ENCODE measurements at places on chromosomes 1 and 21. TPM values are rescaled to one million over a fixed set of nuclear protein-coding genes. Genes with fewer than 3 reads are reported as not detected.

Gene FAM167B
- 1.1 TPM for total RNA-seq

Gene KCNK1
- 21.7 TPM for total RNA-seq

Gene TAS1R1
- not detected for total RNA-seq

Gene ZBTB17
- 33.3 TPM for total RNA-seq

Gene RORC
- 34.3 TPM for total RNA-seq

Gene LCE1F
- not detected for total RNA-seq

Gene RNU1-4
- total RNA-seq: not detected

Gene SLC45A1
- total RNA-seq: 2.3 TPM

Gene TSPAN1
- 1,657 TPM for total RNA-seq

DNA sequence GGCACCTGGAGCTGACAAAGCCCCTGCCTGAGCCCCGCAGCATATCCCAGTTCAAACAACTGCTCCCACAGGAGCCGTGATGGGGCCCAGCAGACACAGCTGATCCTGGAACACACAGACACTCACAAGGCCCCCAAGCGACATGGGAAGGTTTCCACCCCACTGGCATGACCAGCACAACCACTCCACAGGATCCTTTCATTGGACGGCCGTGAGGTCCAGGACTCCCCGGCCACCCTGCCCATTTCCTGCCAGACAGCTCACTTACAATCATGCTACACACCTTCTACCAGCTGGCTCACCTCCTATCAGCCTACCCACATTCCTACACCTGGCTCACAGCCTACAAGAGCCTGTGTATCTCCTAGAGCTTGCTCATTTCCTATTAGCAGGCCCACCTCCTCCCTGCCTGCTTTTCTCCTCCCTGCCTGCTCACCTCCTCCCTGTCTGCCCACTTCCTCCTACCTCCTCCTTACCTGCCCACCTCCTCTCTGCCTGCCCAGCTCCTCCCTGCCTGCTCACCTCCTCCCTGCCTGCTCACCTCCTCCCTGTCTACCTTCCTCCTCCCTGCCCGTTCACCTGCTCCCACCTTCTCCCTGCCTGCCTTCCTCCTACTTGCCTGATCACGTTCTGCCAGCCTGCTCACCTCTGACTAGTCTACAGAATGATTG, 73.9 kb downstream of the MATN1 start:
- H3K27me3 ChIP-seq: peaks cover 9% of the 10 kb centered on the region
- no peaks in the 10 kb centered on the region for H3K4me1 ChIP-seq
- H3K36me3 ChIP-seq: no peaks in the 10 kb centered on the region

DNA sequence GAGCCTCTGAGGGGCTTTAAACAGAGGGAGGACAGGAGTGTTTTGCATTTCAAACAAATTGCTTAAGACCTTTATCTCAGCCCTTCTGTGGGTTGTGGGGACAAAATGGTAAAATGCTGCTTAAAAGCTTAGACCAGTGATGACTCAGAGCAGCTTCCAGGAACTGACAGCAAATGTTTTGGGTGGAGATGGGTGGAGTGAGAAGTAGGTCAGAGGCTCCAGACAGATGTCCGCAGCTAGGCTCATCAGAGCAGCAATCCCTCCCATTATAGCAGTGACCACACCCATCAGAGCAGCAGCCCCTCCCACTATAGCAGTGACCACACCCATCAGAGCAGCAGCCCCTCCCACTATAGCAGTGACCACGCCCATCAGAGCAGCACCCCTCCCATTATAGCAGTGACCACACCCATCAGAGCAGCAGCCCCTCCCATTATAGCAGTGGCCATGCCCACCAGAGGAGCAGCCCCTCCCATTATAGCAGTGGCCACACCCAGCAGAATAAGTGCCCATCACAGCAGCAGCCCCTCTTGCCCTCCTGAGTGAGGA, 532.2 kb downstream of the MATN1 start:
- H3K27ac ChIP-seq: peak overlapping the region; percentile 26
- H3K27me3 ChIP-seq: no peaks in the 10 kb centered on the region
- H3K4me1 ChIP-seq: peaks cover 8% of the 10 kb centered on the region

DNA sequence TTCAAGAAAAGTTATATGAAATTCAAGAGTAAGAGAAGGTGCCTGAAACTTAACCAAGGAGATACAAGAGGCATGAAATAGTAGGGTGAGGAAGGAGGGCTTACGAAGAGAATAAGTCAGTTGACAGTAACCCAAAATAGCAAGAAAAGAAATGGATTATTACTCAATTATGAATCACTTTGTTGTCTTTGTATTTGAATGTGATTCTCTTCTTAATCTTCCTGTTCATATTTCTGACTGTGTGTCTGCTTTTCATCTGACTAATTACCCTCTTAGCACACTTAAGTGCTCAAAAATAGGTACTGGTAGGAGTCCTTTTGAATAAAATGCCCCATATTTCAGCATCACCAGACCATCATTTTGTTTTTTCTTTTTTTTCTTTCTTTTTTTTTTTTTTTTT, 39.4 kb downstream of the GLMN start:
- H3K27me3 ChIP-seq: no peaks in the 10 kb centered on the region
- H3K4me1 ChIP-seq: no peaks in the 10 kb centered on the region
- no peak for DNase-seq
- no peak overlapping the region for H3K4me3 ChIP-seq
- no peak overlapping the region for H3K27ac ChIP-seq

GRCh38 chr1:155006601-155007101, 4.0 kb downstream of the ZBTB7B start:
- peak overlapping the region; percentile 96 for H3K27ac ChIP-seq
- peak; percentile 37 for DNase-seq
- no peaks in the 10 kb centered on the region for H3K27me3 ChIP-seq
- H3K4me1 ChIP-seq: peaks cover 36% of the 10 kb centered on the region
- no peaks in the 10 kb centered on the region for H3K36me3 ChIP-seq

DNA sequence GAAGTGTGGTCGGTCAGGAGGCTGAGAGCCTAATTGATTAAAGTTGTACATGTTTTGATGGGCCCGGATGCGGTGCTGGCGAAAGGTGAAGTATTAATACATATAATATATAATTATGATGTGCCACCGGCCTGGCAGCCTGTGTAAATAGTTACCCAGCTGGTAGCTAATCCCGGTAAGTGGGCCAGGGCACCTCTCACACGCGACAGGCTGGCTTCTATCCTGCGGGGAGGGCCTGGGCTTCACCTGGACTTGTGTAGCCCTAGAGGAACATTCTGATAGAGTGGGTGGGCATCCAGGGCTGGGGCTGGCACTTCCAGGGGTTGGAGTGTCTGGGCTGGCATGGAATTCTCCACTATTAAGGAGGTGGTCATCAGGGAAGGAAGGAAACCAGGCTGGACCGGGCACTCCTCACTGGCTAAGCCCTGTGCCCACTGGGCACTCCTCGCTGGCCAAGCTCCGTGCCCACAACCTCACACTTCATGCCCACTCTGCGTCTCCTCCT, 48.3 kb downstream of the IGSF21 start:
- H3K27me3 ChIP-seq: peaks cover 9% of the 10 kb centered on the region
- no peaks in the 10 kb centered on the region for H3K36me3 ChIP-seq
- H3K4me1 ChIP-seq: no peaks in the 10 kb centered on the region
- no peak for DNase-seq

GRCh38 chr1:33368431-33368830, 47.5 kb upstream of the A3GALT2 start:
- H3K36me3 ChIP-seq: no peaks in the 10 kb centered on the region
- no peak overlapping the region for H3K27ac ChIP-seq
- H3K4me3 ChIP-seq: no peak overlapping the region
- DNase-seq: no peak

- H3K36me3 ChIP-seq: no peaks in the 10 kb centered on the region
- peak overlapping the region; percentile 43 for H3K27ac ChIP-seq
- no peak for DNase-seq
- H3K27me3 ChIP-seq: no peaks in the 10 kb centered on the region
Observed at GRCh38 chr1:22111620-22112019, 31.3 kb downstream of the WNT4 start.

- H3K27ac ChIP-seq: no peak overlapping the region
- H3K27me3 ChIP-seq: no peaks in the 10 kb centered on the region
- DNase-seq: no peak
- H3K4me3 ChIP-seq: no peak overlapping the region
- H3K4me1 ChIP-seq: no peaks in the 10 kb centered on the region
Observed at GRCh38 chr1:32733582-32734321, 31.2 kb upstream of the SYNC start.

- no peaks in the 10 kb centered on the region for H3K4me1 ChIP-seq
- H3K27me3 ChIP-seq: no peaks in the 10 kb centered on the region
- H3K4me3 ChIP-seq: no peak overlapping the region
- H3K36me3 ChIP-seq: no peaks in the 10 kb centered on the region
- DNase-seq: no peak
Observed at GRCh38 chr1:234515821-234516241, 36.9 kb upstream of the TARBP1 start.

GRCh38 chr1:51263147-51263877, 27.2 kb downstream of the RNF11 start:
- no peak for DNase-seq
- H3K4me3 ChIP-seq: no peak overlapping the region
- no peak overlapping the region for H3K27ac ChIP-seq
- no peaks in the 10 kb centered on the region for H3K27me3 ChIP-seq
- no peaks in the 10 kb centered on the region for H3K36me3 ChIP-seq

GRCh38 chr1:235270625-235271024, 57.4 kb downstream of the ARID4B start:
- H3K36me3 ChIP-seq: no peaks in the 10 kb centered on the region
- no peaks in the 10 kb centered on the region for H3K27me3 ChIP-seq
- no peak for DNase-seq
- H3K4me1 ChIP-seq: peaks cover 5% of the 10 kb centered on the region
- H3K4me3 ChIP-seq: no peak overlapping the region

GRCh38 chr1:82160036-82160435, 359.3 kb downstream of the ADGRL2 start:
- H3K4me1 ChIP-seq: no peaks in the 10 kb centered on the region
- no peak overlapping the region for H3K4me3 ChIP-seq
- no peak overlapping the region for H3K27ac ChIP-seq
- DNase-seq: no peak
- no peaks in the 10 kb centered on the region for H3K27me3 ChIP-seq

DNA sequence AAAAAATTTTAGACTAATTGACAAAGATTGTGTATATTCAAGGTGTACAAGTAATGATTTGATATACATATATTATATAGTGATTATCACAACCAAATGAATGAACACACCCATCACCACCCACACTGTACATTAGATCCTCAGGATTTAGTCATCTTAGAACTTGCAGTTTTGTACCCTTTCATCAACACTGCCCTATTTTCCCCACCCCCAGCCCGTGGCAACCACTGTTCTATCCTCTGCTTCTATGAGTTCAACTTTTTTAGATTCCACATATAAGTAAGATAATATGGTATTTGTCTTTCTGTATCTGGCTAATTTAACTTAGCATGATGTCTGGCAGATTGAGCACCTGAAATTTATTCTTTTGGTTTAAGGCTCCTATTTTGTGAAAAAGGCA, 173.6 kb downstream of the IER5 start:
- H3K4me3 ChIP-seq: no peak overlapping the region
- no peak for DNase-seq
- no peak overlapping the region for H3K27ac ChIP-seq
- H3K36me3 ChIP-seq: no peaks in the 10 kb centered on the region
- no peaks in the 10 kb centered on the region for H3K4me1 ChIP-seq

GRCh38 chr1:246608616-246609376, 42.5 kb downstream of the CNST start:
- peaks cover 37% of the 10 kb centered on the region for H3K4me1 ChIP-seq
- H3K4me3 ChIP-seq: no peak overlapping the region
- DNase-seq: peak; percentile 76
- peak overlapping the region; percentile 76 for H3K27ac ChIP-seq
- no peaks in the 10 kb centered on the region for H3K27me3 ChIP-seq

- H3K4me3 ChIP-seq: no peak overlapping the region
- H3K27me3 ChIP-seq: no peaks in the 10 kb centered on the region
- no peak for DNase-seq
- no peaks in the 10 kb centered on the region for H3K36me3 ChIP-seq
- H3K27ac ChIP-seq: no peak overlapping the region
Observed at GRCh38 chr1:62064829-62065407, 129.7 kb upstream of the L1TD1 start.

GRCh38 chr1:114152508-114153260, 985 bp downstream of the SYT6 start:
- peak overlapping the region; percentile 22 for H3K4me3 ChIP-seq
- H3K27ac ChIP-seq: no peak overlapping the region
- H3K36me3 ChIP-seq: no peaks in the 10 kb centered on the region
- H3K4me1 ChIP-seq: peaks cover 22% of the 10 kb centered on the region
- peaks cover 94% of the 10 kb centered on the region for H3K27me3 ChIP-seq
- peak; percentile 27 for DNase-seq

- no peak for DNase-seq
- no peaks in the 10 kb centered on the region for H3K36me3 ChIP-seq
- H3K4me3 ChIP-seq: no peak overlapping the region
Observed at GRCh38 chr1:99315305-99315704, 51.0 kb downstream of the PLPPR4 start.

- H3K27me3 ChIP-seq: no peaks in the 10 kb centered on the region
- H3K4me3 ChIP-seq: no peak overlapping the region
- H3K27ac ChIP-seq: no peak overlapping the region
- no peaks in the 10 kb centered on the region for H3K4me1 ChIP-seq
- H3K36me3 ChIP-seq: no peaks in the 10 kb centered on the region
- no peak for DNase-seq
Observed at GRCh38 chr1:238141353-238141752, 250.6 kb upstream of the ZP4 start.

All from transverse colon (tissue), 4 donors.